ENCODE measurements at places on chromosomes 4 and X. TPM values are rescaled to one million over a fixed set of nuclear protein-coding genes. Genes with fewer than 3 reads are reported as not detected.

GRCh38 chr4:184825141-184825895, 450 bp downstream of the ACSL1 start:
- peak overlapping the region; percentile 91 for H3K27ac ChIP-seq
- no peaks in the 10 kb centered on the region for H3K27me3 ChIP-seq
- no peaks in the 10 kb centered on the region for H3K36me3 ChIP-seq
- peaks cover 28% of the 10 kb centered on the region for H3K4me1 ChIP-seq

- H3K4me1 ChIP-seq: peaks cover 58% of the 10 kb centered on the region
- H3K27ac ChIP-seq: peak overlapping the region; percentile 99
- H3K27me3 ChIP-seq: no peaks in the 10 kb centered on the region
- H3K36me3 ChIP-seq: no peaks in the 10 kb centered on the region
- H3K4me3 ChIP-seq: no peak overlapping the region
Observed at GRCh38 chrX:136158685-136159084, 11.4 kb downstream of the FHL1 start.

The TMEM255A gene
- total RNA-seq: 4.5 TPM

GRCh38 chr4:7389101-7389701, 45.5 kb downstream of the PSAPL1 start:
- no peaks in the 10 kb centered on the region for H3K27me3 ChIP-seq
- no peak overlapping the region for H3K4me3 ChIP-seq
- no peaks in the 10 kb centered on the region for H3K36me3 ChIP-seq
- H3K4me1 ChIP-seq: no peaks in the 10 kb centered on the region
- H3K27ac ChIP-seq: no peak overlapping the region

DNA sequence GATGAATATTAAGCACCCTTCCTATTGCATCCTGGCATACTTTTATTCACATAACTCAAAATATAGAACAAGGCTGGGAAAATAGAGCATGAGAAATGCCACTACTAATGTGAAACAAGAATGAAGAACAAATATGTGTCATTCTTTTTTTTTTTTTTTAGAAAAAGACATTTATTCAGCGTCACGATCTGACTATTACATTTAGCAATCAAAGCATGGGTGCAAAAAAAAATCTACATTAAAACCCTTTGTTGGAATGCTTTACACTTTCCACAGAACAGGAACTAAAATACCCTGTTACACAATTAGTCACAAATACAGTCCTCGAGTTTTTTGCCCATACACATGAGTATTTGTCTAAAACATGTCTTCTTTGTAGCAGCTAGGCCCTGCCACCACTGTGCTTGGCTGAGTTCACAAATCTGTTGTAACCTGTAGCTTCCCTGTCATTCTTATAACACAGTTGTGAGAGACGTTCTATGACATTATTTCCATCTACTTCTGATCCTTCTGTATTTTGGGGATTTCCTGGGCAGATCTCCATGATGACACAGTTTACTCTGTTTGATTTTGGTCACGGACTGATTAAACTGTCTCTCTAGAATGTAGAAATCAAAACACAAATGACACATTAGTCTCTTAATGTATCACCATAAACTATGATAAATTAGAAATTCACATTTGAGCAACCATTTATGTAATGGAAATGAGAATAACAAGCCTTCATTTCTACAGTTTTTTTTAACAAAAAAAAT, 9.4 kb upstream of the TET2 start:
- no peaks in the 10 kb centered on the region for H3K27me3 ChIP-seq
- H3K36me3 ChIP-seq: no peaks in the 10 kb centered on the region
- peaks cover 4% of the 10 kb centered on the region for H3K4me1 ChIP-seq
- H3K27ac ChIP-seq: no peak overlapping the region

DNA sequence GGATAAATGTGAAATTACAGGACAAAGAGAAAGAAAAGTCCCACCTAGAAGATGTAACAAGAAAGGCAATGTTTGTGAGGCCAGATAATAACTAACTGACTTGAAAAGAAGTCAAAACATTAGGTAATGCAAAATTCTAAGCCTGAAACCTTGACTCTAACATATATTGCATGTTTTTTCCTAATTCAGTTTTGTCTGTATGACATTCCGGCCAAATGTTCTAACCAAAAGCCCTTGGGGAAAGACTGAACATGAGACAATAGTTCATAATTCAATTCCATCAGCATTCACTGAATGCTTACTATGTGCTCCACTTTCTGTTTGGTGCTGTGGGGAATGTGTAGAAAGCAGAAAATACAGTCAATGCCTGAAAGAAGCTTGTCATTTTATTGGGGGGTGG, 84.8 kb upstream of the PLAC1 start:
- H3K4me1 ChIP-seq: peaks cover 8% of the 10 kb centered on the region
- no peak for DNase-seq
- H3K27ac ChIP-seq: no peak overlapping the region
- H3K4me3 ChIP-seq: no peak overlapping the region
- H3K27me3 ChIP-seq: no peaks in the 10 kb centered on the region

DNA sequence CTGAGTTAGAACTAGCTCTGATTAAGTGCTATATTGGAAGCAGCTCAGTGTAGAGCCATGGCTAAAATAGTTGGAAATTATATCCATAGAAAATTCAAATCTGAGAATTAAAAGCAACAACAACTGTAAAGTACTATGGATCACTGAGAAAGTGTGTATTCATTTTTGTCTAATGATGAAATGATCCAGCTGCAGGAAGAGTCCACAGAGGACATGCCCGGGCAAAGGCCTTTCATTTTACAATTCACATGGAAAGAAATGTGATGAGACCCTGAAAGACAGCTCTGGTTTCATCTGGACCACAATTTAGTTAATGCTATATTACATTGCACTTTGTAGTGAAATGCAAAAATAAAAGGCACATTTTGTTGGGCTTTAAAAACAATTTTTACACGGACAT, 196.8 kb upstream of the FAT1 start:
- no peaks in the 10 kb centered on the region for H3K4me1 ChIP-seq
- no peaks in the 10 kb centered on the region for H3K27me3 ChIP-seq
- DNase-seq: no peak
- H3K27ac ChIP-seq: no peak overlapping the region
- no peak overlapping the region for H3K4me3 ChIP-seq

DNA sequence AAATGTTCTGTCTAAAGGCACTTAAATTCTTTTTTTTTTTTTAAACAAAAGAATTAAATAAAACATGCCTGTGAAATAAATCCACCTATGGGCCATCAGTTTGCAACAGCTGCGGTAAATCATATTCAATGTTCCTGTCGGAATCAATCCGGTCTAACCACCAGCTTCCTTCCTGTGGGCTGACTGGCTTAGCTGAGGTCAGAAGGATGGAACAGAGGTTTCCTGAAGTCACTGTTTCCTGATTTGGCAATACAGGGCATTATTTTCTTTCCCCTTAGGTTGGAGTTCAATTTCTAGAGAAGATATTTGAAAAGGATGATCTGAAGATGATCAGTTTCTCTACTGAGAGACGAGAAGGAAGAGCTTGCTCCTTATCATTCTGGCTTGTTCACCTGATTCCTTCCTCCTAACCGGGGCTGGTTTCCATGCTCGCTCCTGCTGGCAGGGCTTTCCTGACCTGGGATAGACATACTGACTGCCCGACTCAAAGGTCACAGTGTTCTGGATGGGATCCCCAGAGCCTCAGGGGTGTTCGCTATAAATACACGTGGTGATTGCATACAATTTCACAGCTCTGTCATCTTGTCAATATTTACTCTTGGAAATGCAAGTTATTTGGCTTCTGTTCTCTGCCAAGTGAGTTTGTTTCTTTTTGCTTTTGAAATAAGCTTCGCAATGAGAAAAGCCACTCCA, 21.7 kb downstream of the PDLIM3 start:
- no peaks in the 10 kb centered on the region for H3K27me3 ChIP-seq
- DNase-seq: no peak
- peak overlapping the region; percentile 83 for H3K27ac ChIP-seq

GRCh38 chr4:52997132-52997416, 135.0 kb downstream of the RASL11B start:
- no peak for DNase-seq
- no peaks in the 10 kb centered on the region for H3K36me3 ChIP-seq
- H3K27ac ChIP-seq: peak overlapping the region; percentile 66
- no peak overlapping the region for H3K4me3 ChIP-seq

GRCh38 chr4:183321516-183321915, 710 bp downstream of the CLDN24 start:
- no peaks in the 10 kb centered on the region for H3K27me3 ChIP-seq
- H3K27ac ChIP-seq: no peak overlapping the region
- H3K36me3 ChIP-seq: peaks cover 12% of the 10 kb centered on the region
- no peak overlapping the region for H3K4me3 ChIP-seq
- no peaks in the 10 kb centered on the region for H3K4me1 ChIP-seq
- DNase-seq: no peak

The GAGE12J gene
- not detected for total RNA-seq

The ALB gene
- not detected for total RNA-seq

DNA sequence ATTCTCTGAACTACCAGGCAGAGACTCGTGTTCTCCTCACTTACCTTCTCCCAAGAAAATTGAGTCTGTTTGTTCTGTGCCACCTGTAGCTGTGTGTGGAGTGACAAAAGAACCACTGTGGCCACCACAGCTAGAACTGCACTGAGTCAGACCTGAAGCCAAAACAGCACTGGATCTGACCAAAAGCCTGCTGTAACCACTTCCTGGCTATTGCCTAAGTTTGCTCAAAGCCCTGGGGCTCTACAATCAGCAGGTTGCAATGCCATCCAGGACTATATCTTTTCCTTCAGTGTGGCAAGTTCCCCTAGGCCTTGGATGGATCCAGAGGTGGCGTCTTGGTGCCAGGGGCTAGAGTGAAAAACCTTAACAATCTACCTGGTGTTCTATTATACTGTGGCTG, 449.1 kb downstream of the FAM133A start:
- H3K36me3 ChIP-seq: no peaks in the 10 kb centered on the region
- H3K27ac ChIP-seq: no peak overlapping the region
- no peak for DNase-seq
- no peaks in the 10 kb centered on the region for H3K27me3 ChIP-seq

DNA sequence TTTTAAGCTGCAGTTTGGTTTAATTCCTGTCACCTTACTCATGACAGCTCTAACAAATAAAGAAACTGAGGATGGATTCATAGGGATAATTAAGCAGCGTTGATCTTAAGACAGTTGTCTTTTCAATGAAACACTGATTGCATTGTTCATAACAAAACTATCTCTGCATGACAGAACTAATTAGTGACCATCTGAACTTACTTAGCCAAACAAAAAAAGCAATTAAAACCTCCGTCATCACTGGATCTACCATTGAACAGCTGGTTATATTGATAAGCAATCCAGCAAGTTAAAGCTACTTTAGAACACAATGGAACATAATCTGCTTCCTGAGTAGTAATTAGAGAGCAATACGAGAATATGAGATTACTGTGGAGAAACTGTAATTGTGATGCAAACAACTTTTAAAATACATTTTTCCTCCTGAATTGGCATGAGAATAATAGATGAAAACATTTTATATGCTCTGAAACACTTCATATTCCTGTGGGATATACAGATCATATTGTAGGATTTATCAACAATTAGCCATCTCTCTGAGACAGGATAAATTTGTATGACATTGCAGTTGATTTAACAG, 2576.8 kb downstream of the PCDH7 start:
- H3K27ac ChIP-seq: no peak overlapping the region
- H3K4me1 ChIP-seq: no peaks in the 10 kb centered on the region
- no peak for DNase-seq
- H3K27me3 ChIP-seq: no peaks in the 10 kb centered on the region
- H3K36me3 ChIP-seq: no peaks in the 10 kb centered on the region
- H3K4me3 ChIP-seq: no peak overlapping the region

GRCh38 chrX:15797707-15798106, 7.4 kb downstream of the ZRSR2 start:
- H3K27ac ChIP-seq: no peak overlapping the region
- no peaks in the 10 kb centered on the region for H3K4me1 ChIP-seq
- H3K27me3 ChIP-seq: no peaks in the 10 kb centered on the region
- H3K4me3 ChIP-seq: no peak overlapping the region

DNA sequence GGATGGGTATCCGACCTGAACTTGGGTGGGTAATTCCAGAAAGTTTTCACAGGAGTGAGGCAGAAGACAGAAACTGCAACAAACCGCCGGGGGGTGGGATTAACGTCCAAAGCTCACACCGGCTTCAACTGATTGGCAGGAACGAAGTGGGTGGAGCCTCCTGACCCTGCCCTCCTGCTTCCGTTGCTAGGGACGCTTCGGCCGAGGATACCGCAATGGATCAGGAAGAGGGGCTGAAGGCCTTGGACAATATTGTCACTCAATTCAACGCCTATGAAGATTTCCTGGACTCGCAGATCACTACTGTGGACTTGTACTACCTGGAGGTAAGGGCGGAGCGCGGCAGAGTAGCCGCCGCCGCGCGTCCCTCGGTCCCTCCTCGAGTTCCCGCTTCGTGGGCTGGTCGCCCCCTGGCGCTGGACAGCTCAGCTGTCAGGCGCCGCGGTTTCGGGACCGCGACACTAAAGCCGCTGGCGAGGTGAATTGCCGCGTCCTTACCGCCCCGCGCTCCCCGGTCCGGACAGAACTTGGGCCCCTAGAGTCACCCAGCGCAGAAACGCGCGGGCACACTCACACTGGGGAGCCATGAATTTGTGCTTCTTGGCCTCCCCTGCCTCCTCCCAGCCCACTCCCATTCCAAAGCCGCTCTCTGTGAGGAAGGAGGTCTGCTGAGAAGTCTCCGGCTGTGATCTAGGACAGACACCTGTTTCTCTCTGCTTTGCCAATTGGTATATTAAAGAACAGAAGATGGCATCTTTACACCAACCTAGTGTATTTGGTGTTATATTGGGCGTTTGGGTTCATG, at the start of gene CFAP299:
Gene CFAP299 (plus strand): TSS at position 177 of the 805 bp plus-strand sequence.
- peaks cover 37% of the 10 kb centered on the region for H3K4me1 ChIP-seq
- peak within 1 kb of the TSS; percentile 58 for H3K4me3 ChIP-seq
- H3K27ac ChIP-seq: peak within 1 kb of the TSS; percentile 67
- DNase-seq: no peak

The USP26 gene
- not detected for total RNA-seq

DNA sequence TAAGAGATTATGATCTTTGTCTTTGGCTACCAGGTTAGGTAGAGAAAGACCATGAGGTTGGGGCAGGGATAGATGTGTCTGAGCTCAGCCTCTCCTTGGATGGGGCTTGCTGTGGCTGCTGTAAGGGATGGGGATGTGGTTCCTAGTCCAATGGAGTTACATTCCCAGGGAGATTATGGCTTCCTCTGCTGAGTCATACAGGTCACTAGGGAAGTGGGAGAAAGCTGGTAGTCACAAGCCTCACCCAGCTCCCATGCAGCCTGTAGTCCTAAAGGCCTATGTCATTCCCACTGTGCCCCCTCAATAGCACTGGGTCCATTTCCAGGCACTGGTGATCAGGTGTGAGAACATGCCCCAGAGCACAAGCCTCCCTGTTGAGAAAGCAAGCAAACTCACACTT, 70.6 kb upstream of the CENPE start:
- no peaks in the 10 kb centered on the region for H3K36me3 ChIP-seq
- H3K27ac ChIP-seq: no peak overlapping the region
- H3K4me3 ChIP-seq: no peak overlapping the region
- no peak for DNase-seq
- H3K4me1 ChIP-seq: no peaks in the 10 kb centered on the region

DNA sequence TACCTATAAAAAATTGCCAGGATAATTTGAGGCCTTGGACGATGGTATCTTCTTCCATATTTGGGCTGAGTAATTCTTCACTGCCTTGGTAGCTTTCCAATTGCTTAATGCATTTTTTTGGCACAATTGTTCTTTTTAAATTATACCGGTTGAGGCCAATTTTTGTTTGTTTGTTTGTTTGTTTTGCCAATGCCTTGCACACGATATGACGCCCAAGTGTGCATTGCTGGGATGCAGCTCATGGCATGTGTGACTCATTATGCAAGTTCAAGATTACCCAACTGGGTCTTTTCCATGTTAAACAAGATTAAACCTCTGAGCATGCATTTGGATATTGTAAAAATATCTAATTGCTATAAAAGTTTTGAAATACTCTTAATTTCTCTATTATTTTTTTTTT, 71.1 kb upstream of the KCNIP4 start:
- H3K36me3 ChIP-seq: no peaks in the 10 kb centered on the region
- H3K27ac ChIP-seq: no peak overlapping the region
- H3K27me3 ChIP-seq: no peaks in the 10 kb centered on the region
- no peaks in the 10 kb centered on the region for H3K4me1 ChIP-seq
- DNase-seq: no peak

Measured in esophagus muscularis mucosa (tissue), 4 donors.